ENCODE measurements at places on chromosomes 1 and 21.

GRCh38 chr1:12052008-12052573, 11.0 kb upstream of the TNFRSF8 start:
- DNase-seq = no peak

DNA sequence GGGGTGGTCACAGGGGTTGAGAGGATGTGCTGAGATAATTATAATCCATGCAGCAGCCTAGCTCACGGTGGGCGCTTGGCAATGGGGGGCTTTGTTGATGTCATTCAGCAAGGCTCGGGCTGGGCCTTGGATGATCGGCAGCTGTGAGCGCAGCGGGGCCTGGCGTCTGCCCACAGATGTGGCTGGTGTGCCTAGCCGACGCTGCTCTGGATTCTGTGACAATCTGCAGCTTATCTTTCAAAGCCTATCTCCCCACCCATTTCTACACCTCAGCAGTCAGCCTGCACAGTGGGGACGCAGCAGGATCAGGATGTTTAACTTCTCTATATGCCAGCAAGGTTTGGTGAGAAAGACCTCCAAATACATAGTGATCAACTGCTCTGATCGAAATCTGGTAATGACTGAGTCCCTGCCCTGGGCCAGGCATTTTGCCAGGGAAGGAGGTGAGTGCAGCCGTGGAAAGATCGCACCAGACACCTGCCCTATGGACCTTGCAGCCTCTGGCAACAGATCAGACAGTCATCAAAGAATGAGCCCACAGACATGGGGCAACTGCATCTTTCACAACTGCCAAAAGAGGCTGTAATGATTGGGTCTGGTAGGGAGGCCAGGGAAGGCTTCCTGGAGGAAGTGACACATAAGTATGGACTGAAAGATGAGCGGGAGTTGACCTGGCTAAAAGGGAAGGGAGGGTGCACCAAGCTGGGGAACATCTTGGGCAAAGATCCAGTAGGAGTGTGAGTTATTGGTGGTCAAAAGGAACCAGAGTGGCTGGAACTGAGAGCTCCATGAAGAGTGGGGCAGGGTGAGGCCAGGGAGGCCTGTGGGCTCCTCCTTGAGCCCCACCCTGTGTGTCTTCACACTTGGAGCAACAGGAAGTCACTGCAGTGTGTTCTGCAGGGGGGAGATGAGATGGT, 35.3 kb downstream of the EPHB2 start:
- DNase-seq = no peak

- no peak for DNase-seq
Observed at GRCh38 chr21:40546647-40547046, 300.3 kb downstream of the DSCAM start.

DNA sequence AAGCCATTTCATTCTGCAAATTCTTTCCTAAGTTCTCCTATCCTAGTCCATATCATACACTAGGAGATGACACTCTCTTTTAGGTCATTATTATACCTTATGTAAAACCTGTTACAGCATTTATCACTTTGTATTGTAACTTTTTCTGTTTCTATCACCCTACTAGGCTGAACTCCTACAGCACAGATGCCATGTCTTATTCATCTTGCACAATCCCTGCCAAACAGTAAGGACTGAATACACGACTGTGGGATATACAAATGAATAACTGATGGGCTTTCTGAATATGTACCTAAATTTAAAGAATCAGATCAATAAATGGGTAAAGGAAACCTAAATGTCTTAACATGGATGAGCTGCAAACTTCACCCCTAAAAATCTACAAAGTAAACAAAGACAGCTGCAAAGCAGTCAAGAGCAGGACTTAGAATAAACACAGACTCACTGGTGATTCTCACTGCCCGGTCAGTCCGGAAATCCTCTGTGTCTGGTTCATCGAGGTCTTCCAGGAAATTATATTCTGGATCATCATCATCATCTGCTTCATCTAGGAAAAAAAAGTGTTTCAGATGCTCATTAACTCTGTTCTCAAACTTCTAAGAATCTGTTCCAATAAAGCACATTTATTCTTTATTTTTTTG, 62.3 kb downstream of the GON4L start:
- DNase-seq = no peak

- no peak for DNase-seq
Observed at GRCh38 chr1:183859119-183859518, 54.2 kb downstream of the RGL1 start.

DNA sequence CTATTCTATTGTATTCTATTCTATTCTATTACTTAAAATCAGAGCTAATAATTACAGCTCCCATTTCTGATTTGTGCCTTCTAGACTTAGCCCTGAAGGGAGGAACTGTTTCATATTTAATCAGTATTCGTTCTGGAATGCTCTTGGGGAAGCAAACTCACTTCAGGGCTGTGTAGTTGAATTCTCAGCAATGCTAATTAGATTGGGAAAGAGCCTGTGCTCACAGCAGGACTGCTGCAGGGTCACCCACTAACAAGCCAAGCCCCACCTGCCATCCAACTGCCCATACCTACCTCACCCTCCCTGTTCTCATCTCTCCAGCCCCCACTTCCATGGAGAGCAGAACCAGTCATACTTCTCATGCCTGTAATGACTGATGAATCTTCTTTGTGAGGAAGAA, 464.2 kb downstream of the PTPRU start:
- no peak for DNase-seq

DNA sequence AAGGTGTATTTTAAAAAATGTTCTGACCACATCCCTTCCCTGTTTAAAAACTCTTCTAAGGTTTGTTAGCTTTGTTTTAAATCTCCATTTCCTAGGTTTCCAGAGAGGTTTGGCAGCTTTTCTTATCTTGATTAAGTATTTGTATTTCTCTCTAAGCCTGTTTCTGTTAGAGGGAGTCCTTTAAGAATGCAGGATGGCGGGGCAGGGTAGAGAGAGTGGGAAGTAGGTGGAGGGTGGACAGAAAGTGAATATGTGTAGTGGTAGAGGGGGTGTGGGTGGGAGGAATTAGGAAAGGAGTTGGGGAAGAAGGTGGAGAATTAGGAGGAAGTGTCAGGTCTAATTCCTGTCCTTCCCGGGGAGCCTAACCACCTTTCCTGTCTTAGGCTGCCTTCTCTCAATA, 21.2 kb upstream of the SERBP1 start:
- DNase-seq = no peak

GRCh38 chr1:28766532-28767183, 29.9 kb downstream of the YTHDF2 start:
- no peak for DNase-seq

GRCh38 chr1:21700094-21700493, 30.9 kb upstream of the RAP1GAP start:
- no peak for DNase-seq

DNA sequence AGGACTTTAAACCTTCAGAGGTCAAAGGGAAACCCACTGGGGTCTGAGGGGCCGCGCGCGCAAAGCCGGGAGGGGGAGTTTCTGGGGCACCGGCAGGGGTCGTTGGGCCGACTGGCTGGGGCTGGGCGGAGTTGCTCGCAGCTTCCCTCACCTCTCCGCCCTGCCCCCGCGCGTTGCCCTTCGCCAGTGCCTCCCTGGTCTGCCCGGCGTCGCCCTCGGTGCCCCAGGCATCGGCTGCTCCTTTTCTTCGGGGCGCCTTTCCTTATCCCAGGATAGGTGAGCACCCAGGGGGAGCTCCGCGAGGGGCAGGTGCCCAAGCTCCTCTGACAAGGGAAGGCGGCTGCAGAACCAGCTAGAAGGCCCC, 390 bp upstream of the NGF start:
- DNase-seq = no peak

GRCh38 chr21:22743085-22743484, 1744.9 kb downstream of the NCAM2 start:
- DNase-seq = no peak

DNA sequence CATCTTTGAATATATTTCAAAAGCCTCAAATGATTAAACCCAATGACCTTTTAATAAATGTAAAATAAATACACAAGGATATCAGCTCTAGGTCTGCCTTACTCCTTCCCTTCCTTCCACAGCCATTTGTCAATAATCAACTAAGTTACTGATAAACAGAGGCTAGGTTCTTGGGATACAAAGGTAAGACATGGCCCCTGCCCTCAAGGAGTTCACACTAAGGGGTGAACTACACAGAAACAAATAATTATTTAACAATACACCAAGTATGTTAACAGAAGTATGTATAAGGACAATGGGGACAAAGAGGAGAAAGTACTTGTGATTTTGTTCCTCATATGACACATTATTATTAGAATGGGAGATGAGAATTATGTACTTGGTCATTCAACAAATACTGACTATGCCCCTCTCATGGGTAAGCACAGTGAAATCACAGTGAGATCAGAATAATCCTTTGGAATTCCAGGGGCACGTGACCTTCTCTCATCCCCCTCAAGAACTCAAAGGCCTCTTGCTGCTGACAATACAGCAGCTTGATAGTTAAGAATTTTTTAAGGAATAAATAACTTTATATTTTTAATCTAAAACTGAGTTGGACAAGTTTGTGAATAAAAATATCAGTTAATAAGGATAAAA, 40.2 kb downstream of the ATP1B1 start:
- no peak for DNase-seq

GRCh38 chr1:17207966-17208418, 3.1 kb downstream of the PADI1 start:
- peak; percentile 35 for DNase-seq

DNA sequence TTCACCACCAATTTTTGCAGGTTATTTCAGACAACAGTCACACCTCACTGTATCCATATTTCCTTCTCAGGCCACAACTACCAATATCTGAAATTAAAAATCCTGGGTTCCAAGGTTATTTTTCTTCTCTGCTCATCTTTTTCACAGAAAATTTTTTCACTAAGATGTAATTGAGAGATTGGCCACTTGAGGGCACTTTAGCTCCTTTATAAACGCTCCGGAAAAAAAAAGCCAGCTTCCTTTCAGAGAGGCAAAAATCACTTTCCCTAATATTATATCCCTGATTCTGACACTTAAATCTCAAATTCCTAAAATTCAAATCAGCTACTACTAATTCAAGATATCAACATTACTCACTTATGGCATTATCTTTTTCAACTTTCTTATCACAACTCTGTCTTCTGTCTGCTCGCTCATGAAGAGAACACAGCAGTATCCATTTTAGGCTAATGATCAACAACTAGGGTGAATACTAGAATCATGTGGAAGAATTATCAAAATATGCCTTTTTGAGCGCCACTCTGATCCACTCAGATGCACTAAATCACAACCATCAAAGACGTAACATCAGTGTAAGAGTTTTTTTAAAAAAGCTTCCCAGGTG, 101.4 kb upstream of the RGS1 start:
- DNase-seq = no peak

DNA sequence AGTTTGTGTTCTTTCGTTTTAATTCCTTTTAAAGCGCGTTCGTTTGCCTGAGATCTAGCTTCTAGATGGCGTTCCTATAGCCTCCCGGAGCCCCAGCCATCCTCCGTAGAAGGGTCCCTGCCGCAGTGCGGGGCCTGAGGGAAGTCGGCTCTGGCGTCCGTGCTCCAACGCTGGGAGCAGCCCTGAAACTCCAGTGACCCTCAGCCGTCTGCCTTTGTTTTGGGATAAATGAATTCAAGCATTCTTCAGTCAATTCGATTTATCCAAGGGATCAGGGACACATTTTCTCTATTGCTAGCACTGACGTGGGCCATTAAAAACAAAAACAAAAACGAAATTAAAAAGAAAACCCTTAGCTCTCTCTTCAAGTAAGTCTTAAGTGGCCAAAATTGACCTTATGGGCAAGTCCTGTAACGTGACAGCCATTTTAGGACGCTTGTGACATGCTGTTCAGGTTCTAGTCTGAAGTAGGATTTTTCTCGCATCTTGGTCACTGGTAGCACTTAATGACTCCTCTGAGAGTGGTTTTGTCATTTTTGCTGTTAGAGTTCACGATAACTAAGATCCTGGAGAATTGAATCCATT, 742 bp upstream of the HSPA13 start:
- no peak for DNase-seq

- no peak for DNase-seq
Observed at GRCh38 chr1:87826681-87827251, 498.1 kb downstream of the LMO4 start.

DNA sequence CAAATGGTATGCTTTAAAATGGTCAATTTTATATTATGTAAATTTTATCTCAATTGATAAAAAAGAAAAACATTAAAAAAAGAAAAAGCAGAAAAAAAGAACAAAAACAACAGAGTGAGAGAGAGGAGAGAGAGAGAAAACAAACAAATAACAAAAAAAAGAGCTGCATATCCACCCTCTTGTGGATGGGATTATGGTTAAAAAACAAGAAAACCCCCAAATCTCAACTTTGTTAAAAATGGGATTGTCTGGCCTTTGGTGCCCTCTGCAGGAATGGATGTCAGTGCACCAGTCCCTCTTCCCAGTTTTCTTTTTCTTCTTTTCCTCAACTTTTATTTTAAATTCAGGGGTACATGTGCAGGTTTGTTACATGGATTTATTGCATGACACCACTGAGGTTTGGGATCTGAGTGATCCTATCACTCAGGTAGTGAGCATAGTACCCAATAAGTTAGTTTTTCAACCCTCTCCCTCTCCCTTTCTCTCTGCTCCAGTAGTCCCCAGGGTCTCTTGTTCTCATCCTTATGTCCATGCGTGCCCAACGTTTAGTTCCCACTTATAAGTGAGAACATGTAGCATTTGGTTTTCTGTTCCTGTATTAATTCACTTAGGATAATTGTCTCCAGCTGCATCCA, 28.1 kb downstream of the RNF187 start:
- DNase-seq = no peak

GRCh38 chr1:187326557-187326956, 497.8 kb downstream of the PLA2G4A start:
- DNase-seq = no peak

DNA sequence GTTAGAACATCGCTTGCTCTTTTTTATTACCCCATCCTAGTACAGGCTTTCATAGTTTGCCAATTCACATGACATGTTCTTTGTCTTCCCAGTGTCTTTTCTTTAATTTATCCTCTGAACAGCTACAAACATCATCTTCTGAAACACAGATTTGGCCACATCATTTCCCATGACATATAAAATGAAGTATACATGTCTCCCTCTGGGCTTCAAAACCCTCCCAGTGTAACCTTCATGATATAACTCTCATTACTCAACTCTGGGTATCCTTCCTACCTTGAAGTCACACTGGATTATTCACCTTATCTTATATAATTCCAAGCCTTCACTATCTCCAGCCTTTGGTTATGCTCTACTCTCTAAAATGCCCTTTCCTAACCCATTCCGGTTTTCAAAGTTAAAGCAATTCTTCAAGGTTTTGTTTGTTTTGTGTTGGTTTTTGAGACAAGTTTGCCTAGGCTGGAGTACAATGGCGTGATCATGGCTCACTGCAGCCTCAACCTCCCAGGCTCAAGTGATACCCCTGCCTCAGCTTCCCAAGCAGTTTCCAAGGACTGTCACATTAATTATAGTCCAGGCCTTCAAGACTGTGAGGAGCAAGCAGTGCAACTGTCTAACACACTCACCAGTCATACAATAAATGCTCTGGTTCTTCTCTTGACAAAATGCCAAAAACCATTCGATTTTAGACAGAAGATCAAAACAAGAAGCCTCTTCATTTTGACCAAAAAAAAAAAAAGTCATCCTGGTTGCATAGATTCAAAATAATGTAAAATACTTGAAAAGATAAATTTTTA, 5.8 kb downstream of the RGS1 start:
- no peak for DNase-seq

DNA sequence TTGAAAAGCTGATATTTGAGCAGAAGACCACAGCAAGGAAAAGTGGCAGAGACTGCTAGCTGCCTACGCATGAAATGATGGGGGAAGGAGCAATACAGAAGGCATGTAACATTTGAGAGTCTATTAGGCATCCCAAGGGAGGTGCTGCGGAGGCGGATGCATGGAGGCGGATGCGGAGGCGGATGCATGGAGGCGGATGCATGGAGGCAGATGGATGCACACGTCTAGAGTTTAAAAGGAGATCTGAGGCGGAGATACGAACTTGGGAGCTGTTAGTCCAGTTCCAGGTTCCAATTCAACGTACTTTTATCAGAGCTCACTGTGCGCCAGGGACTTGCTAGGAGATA, 744 bp upstream of the DDX20 start:
- peak; percentile 2 for DNase-seq
